MM.1S (cell line): ENCODE measurements at places on chromosomes 1 and 21.
A peak's percentile ranks its signal among the peaks of the same experiment; 100 is the strongest.

DNA sequence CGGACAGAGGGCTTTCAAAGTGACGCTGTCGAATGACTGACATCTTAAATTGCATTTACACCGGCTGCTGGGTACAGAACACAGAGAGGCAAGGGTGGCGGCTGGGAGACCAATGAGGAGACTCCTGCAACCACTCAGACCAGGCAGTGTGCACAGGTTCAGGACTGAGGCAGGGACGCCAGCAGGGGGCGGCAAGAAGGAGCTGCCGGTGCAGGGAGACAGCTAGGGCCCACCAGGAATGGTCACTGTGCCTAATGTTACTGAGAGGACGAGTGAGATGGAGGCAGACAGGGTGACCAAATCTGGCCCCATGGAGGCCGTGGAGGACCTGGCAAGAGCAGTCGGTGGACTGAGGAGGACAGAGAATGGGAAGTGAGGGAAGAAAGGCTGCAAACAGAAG, 23.5 kb downstream of the GLIS1 start:
- DNase-seq, result peak; percentile 37

DNA sequence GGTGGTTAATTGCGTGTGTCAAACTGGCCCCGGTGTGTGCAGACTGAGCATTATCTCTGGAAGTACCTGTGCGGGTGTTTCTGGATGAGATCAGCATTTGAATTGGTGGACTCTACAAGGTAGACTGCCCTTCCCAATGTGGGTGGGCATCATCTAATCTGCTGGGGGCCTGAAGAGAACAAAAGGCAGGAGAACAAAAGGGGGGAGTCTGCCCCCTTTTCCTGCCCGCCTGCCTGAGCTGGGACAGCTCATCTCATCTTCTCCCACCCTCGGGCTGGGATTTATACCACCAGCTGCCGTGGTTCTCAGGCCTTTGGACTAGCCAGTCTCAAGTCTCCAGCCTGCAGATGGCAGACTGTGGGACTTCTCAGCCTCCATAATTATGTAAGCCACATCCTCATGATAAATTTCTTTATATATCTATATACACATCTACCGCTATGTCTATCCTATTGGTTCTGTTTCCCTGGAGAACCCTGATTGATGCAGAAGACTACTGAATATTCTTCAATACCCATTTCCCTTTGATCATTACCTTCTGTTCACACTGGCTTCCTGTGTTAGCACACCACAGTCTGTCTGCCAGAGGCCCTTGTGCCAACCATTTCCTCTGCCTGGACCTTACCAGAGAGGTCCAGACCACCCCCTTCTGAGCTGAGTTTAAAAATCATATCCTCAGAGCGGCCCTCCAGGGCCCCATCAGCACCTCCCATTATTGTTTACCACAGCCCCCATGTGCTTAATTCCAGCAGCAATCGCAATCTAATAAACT, 25.2 kb downstream of the RCAN1 start:
- DNase-seq, result no peak

GRCh38 chr1:2809656-2810055, 8.2 kb upstream of the TTC34 start:
- no peak for DNase-seq

- DNase-seq, result no peak
Measured at GRCh38 chr1:92425617-92426016, 61.1 kb downstream of the GFI1 start.

DNA sequence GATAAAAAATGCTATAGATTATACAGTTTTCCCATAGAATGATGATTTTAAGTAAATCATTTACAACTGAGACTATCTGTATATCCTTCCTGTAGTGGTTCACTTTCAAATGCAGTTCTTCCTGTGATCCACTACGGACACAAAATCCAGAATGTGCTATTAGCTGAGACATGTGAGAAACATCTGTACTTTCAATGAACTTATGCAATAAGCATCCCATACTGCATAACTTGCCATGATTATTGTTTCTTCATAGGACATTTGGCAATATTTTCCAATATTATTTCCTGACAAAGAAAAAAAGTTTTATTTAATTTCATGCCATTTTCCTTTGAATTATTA, 83.5 kb upstream of the PRDX6 start:
- DNase-seq, result no peak

DNA sequence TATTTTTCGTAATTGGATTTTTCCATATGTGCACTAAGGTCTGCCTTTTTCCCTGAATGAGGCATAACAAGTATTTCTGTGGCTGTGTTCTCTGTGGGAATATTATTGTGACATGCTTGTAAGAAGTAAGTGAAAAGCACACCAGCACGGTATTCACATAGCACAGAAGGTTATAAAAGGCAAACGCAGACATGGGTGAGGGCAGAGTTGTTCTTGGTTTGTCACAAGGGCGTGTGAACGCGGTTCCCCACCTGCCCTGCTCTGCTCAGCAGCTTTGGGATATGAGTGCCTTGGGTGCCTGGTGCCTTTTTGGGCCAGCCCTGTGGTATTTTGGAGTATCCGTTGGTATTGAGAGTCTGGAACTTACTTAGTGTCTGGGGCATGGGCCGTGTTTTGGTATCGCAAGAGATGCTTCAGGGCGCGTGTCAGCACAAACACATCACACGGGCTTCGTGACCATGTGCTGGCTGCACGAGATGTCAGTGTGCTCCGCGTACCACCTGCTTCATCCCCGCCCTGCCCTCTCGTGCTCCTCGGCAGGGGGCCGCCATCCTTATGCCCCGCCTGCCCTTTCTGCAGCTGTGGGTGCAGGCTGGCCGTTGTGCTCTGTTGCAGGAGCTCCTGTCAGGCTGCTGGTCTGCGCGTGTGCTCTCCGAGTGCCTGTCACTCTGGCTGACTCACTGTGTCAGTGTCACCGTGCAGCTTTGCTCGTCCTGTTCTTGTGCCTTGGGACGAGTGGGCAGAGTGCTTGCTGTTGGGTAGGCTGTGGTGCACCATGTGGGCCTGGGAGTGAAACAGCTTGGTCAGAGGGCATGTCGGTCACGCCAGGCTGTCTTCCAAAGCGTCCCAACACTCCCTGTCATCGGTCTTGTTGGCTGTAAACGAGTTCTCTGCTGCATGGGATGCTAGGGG, 15.0 kb downstream of the SKI start:
- no peak for DNase-seq

DNA sequence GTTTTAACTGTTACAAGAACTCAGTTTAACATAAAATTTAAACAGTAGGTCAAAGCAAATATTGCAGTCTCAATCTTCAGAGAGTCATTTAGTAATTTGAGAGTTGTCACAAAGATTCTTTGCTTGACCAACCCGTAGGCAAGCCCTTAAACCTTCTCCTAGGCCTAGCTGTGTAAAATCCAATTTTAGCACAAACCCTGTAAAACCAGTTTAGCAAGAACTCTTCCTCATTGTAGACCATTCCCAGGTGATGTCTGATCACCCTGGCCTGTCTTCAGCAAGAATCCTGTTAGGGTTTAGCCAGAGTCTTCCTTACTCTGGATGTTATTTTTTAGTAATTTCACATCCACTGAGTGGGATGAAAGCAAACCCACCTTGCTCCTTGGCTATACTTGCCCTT, 30.1 kb downstream of the LRIG2 start:
- DNase-seq, result no peak

- DNase-seq, result no peak
Measured at GRCh38 chr1:24707687-24708086, 37.6 kb upstream of the CLIC4 start.

GRCh38 chr1:219917281-219917680, 11.1 kb downstream of the SLC30A10 start:
- no peak for DNase-seq

- no peak for DNase-seq
Measured at GRCh38 chr1:222736470-222736869, 532 bp upstream of the FAM177B start.
